Iris pigment epithelial cell (primary cell): ENCODE measurements at places on chromosomes 5 and 9.

DNA sequence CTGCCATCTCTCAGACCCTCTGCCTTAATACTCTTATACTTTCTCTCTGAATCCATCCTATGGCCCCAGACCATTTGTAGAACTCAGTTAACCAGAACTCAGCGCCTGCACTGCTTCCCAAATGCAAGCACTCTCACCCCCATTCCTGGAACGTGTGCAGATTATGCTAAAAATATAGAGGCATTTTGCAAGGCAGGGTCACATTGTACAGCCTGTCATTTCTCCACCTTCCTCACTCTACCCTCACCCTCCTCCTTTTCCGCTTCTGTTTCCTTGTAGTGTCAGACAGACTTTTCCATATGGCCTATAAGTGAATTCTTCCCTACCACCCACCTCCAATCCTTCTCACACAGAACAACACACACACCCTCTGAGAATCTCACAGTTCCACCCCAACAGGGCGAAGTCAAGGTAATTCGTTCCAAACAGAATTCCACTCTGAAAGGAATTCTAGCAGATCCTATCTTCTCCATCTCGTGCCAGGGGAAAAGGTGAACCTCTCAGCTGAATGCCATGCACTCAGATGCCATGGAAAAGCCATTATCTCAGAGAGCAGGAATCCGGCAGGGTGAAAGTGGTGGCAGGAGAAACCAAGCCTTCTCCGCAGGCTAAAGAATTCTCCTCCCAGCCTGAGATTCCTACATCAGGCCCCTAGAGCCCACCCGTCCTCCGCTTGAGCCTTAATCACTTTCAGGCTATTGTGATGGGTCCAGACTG, 25.3 kb downstream of the GGTA1 start:
- DNase-seq, result no peak

GRCh38 chr5:75275756-75276155, 39.1 kb upstream of the ANKRD31 start:
- no peak for DNase-seq

DNA sequence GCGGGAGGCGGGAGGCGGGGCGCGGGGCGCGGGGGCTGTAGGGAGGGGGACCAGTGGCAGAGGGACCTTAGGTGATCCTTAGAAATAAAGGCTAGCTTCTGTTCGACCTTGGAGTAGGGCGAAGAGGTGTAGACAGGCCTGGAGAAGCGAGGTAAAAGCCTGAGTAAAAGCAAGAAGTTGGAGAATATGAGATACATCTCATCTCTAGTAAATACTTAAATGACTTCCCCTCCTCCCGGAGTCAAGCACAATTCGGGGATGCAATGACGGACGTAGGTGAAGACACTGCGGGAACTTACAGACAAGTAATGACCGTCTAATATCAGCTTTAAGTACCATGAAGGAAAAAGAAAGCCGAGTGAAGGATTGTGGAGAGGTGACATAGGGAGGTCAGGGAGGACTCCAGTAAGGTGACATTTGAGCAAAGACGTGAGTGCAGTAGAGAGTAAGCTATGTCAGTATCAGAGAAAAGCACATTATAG, 466 bp downstream of the SMC2 start:
- DNase-seq, result no peak

DNA sequence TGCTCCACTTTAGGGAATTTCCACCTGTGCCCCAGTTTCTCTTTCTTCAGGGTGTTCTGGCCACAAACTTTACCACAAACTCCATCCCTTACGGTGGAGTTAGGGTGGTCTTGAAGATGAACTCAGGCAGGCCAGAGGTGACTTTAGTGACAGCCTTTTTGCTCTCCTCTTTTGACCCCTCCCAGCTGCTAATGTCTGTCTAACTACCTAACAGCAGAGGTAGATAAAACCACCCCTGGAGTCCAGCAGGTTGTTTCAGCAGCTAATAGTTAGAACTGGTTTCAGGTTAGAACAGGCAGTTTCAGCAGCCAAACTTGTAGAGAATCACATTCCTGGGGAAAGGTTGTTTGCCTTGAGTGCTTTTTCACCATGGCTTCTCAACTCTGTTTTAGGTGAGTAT, 971.3 kb upstream of the CDH18 start:
- no peak for DNase-seq

GRCh38 chr9:114311571-114312512, 11.1 kb upstream of the ORM1 start:
- DNase-seq, result no peak

DNA sequence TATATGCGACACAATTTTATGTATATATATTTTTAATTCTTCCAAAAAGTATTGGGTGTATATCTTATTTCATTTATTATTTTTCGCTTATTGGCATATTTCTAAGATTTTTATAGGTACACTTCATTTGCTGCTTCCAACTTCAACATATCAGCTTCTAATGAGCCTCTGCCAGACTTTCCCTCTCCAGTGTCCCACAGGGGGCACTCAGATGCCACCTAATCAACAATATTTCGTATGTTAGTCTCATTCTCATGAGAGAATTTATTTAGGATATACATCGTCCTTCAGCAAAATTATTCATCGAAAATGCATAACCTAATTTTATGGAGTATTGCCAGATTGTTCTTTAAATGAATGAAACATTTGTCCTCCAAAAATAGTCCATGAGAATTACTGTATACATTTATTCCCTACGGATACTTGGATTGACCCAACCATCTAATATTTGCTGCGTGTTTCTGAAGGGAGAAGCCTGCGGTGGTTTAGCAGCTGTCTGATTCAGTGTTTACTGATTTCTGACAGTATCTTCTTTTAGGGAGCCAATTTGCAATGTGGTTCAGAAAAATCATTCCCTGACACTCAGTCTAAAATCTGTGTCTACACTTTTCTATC, 100.6 kb upstream of the SELENOP start:
- DNase-seq, result peak; percentile 46

DNA sequence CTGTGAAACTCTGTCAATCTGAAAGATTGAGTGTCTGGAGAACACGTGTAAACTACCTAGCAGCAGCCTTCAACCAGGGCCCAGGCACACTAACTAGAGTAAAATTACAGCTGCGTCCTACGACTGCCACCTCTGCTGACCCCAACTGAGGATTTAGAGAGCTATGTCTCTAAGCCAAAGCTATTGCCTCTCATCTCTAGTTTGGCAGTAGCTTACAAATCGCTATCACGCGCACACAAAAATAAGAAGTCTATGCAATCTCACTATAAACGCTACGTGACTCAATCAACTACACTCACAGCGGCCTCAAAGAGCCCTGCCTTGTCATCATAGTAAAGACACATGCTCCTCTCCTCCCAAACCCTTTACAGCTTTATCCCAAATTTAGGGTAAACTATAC, 8.7 kb downstream of the PPP6C start:
- DNase-seq, result no peak

DNA sequence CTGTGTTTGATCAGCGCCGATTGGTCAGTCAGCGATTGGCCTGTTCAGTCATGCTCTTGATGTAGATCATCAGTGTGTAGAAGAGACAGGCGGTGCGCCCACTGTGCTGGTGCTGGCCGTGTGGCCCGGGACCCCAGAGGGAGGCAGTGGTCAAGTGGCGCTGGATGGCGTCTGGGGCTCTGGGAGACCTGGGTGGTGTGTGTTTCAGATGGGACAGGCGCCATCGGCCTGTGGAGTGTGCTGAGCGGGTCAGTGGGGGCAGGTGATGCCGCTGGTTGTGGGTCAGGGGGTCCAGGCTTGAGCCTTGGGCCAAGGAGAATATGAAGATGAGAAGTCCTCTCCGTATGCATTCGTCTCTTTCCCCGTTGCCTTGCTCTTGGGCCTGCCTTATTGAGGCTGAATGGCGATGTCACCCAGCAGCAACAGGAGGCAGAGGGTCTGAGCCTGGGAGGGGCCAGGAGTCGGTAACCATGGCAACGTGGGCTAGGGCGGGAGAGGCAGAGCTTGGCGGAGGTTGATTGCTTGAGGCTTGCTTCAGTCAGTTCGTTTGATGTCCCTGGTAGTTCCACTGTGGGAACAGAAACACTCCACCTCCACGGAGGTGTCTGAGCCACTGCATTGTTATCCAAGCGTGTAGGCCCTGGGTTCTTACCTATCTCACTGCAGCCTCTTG, 117.8 kb upstream of the CACNA1B start:
- no peak for DNase-seq

GRCh38 chr9:92165484-92165883, 50.3 kb upstream of the SPTLC1 start:
- no peak for DNase-seq

GRCh38 chr5:140607031-140607430, 25.9 kb downstream of the CD14 start:
- DNase-seq, result no peak

- DNase-seq, result peak; percentile 46
Observed at GRCh38 chr5:126438868-126439267, 15.7 kb downstream of the GRAMD2B start.

DNA sequence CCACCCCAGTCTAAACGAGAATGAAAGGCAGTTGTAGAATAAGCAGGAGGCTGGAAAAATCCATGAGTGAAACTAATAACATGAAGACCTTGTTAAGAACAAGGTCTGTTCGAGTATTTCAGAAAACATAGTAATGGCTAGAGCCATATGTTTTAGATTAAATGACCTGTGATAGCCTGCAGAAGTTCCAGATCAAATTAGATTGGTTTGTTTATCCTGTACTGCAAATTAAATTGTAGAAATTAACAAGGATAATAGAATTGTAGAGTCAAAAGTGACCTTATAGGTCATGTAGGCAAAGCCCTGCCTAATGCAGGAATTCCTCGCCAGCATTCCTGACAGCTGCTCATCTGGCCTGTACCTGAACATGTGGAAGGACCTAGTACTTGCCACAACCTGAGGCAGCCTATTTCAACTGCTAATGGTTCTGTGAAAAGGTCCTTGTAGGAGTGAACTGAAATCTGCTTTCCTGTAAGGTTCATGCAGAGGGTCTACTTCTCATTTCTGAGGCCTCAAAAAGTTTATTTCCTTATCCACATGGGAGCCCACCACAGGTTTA, 17.2 kb downstream of the LIX1 start:
- no peak for DNase-seq

- DNase-seq, result no peak
Observed at GRCh38 chr5:129003232-129003631, 37.9 kb downstream of the SLC27A6 start.
